Colonic mucosa (tissue), 4 donors: ENCODE measurements at places on chromosomes 4 and X. TPM values are rescaled to one million over a fixed set of nuclear protein-coding genes. Genes with fewer than 3 reads are reported as not detected.
A peak's percentile ranks its signal among the peaks of the same experiment; 100 is the strongest.

- no peak for DNase-seq
Observed at GRCh38 chr4:159401226-159401712, 298.4 kb downstream of the RAPGEF2 start.

- DNase-seq = no peak
Observed at GRCh38 chr4:174422893-174423256, 99.4 kb downstream of the HPGD start.

DNA sequence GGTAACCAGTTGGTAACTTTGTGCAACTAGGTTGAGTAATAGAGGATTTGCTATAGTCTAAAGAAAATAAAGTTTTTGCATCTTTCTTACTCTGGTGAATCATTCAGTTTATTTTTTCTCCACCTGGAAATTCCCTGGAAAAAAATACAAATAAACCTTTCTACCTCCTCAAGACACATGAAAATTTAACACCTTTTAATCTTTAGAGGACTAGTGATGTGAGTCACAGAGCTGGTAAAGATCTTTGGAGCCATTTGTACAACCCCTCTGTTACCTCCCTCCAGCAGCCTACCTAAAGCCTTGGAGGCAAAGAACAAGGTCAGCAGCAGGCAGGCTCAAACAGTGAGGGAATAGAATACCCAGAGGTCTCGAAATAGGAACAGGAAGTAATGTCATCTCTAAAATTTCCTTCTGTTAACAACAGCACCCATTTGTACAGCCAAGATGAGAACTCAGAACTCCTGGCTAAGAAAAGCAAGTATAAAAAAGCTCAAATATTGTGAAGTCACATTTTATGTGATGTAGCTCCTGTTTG lies 10.2 kb upstream of the MAOB start:
- no peak for DNase-seq

DNA sequence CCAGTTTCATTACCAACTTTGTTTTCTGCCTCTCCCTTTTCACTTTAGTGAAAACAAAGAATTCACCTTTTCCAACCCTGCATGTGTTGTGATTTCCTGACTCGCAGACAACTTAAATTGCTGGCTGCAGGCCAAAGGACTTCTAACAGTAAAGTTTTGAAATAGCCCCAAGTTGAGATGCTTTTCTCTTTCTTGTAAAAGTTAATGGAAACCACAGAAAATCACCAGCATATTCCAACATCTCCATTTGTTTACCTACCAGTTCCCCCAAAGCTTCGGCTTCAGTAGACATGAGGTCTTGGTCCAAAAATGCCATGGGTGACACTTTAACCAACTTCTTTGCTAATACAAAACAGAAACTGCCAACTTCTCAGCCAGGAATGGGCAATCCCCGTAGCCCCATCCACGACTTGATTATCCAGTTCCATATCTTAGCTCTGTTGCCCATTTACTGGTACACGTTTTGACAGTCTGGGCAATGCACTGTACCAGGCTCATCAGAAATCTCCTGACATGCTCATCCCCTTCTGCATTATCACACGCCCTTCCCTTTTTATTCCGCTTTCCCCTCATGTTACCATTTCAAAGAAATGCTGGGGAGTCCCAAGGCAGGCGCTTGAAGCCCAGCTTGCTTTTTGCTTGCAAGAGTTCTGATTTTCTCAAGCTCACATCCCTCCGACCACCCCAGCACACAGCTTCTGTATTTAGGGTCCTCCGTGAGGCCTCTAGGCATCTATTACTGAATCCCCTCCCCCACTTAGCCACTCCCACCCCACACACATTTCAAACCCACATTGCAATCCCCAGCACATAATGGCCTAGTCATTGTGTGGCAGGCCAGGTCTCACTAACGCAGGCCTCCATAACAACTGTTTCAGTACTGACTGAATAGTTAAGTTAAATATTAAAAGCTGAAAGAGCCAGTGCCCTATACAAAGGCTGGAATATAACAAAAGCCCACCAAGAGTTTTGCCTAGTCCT lies 137.9 kb upstream of the S100G start:
- DNase-seq = no peak

DNA sequence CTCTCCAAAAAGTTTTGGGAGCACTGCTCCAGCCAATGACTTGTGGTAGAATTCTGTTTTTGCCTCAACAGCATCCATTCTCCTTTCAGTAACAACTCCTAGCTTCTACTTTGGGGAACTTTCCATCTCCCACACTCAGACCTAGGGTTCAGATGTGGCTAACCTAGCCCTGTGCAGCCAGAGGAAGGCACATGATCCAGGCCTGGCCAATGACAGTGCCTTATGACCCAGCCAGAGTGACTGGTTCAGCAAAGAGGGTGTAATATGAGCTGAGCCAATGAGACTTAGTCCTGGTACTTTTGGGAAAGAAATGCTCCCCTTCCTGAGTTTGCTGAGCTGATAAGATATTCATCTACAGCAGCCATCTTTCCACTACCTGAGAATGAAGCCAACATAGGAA lies 5.4 kb upstream of the USP46 start:
- DNase-seq = no peak

GRCh38 chr4:67344594-67345380 lies 200.5 kb downstream of the CENPC start:
- DNase-seq = no peak

DNA sequence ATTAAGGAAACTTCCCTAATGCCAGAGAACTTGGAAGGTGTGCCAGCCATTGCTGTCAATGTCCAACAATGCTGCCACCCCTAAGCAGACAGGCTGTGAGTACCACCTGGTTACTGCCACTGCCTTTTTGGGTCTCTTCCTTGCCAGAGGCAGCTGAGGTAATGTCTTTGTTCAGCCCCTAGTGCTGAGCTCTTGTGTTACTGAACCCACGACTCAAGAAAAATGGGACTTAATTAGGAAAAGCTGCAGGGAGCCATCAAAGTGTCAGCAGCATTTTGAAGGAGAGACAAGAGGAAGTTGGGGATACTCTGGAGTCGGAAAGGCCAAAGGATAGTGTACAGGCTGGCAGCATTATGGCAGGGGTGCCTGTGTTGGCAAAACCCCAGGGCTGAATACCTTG lies 283.7 kb downstream of the AFF2 start:
- no peak for DNase-seq

DNA sequence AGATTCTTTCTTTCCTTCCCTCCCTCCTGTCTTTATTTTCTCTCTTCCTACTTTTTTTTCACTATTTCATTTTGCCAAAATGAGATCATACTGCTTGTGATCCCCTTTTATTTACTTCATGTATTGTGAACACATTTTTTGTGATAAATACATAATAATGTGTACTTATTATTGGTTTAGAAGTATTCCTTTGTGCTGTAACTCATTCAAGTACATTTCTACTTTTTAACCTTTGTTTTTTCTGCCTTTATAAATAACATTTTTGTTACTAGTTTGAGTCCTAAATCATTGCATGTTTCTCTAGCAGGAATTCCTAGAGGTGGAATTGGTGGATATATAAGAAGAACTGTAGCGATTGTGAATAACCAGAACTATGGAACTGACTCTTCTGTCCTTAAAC lies 214.5 kb upstream of the SFRP2 start:
- DNase-seq = no peak

DNA sequence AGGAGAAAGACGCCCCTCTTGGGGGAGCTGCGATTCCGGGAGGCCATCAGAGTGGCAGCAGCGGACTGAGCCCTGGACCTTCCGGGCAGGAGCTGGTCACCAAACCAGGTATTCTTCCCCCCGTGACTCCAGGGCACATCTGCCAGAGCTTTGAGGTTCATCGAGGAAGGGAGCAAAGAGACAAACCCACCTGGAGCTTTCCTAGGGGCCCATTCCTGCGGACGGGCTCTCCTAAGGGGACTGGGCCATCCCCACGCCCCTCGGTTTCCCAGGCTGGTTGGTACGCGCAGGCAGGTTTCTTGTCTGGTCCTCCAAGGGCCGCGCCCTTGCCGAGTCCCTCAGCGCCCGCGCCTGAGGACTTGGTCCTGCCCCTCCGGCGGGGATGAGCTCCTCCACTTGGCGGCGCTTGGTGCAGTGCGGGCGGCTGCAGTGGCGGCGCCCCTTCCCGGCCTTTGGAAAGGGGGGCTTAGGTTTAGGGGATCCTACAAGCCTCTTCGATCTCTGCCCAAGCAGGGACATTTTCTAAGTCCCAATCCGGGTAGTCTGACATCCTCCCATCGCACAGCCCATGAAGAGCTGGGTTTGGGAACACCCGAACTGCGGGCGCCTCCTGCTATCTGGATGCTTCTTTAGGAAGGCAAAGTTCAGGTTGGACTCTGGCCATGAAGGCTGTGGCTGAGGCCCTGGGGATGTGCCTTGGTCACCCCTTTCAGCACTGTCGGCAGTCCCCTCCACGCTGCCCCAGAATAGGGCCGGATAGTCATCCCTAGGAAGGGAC lies 538 bp downstream of the STBD1 start:
- DNase-seq = peak; percentile 77

DNA sequence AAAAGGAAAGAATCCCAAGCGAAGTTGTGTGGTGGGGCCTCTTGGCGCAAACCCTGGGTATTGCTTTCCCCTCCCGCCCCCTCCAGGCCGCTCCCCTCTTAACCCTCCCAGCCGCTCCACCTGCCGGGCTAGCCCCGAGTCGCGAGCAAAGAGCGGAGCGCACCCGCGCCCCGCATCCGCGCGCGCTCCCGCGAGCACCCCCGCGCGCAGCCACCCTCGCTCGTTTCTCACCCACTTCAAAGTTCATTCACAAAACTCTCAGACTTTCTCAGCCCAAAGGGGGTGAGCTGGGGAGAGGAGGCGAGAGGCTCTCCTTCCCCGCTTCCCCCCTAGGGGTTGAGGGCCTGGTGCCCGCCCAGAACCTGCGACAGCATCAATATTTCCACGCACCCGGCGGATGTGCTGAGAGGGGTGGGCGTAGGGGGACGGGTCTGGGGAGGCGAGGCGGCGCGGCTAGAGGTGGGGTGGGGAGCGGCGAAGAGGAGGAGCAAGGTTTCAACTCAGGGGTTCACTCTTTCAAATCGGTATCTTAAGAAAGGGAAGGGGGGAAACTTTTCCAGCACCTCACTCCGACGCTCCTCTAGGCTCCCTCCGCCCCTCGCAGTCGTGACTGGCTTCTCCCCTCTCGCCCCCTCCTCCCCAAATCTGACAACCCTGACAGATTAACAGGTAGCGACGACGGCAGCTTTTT lies 1.8 kb downstream of the MAML3 start:
- DNase-seq = peak; percentile 86

DNA sequence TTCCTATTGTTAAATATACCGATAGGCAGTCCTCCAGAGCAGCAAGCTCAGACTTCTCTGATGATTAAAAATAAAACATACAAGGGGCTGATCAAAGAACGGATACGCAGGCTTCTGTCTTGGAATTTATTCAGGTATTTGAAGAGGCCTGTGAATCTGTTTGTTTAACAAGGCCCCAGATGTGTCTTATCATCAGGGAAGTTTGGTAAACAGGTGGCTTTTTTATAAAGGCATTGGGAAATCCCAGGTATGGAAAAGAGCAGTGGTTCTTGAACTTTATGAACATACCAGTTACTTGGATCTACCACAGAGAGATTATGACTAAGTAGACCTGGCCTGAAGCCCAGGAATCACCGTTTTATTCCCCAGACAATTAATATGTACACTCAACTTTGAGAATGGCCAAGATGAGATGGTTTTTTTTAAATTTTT lies 47.9 kb downstream of the SOWAHB start:
- DNase-seq = no peak

- DNase-seq = no peak
Observed at GRCh38 chr4:110224812-110225211, 26.4 kb upstream of the ELOVL6 start.

DNA sequence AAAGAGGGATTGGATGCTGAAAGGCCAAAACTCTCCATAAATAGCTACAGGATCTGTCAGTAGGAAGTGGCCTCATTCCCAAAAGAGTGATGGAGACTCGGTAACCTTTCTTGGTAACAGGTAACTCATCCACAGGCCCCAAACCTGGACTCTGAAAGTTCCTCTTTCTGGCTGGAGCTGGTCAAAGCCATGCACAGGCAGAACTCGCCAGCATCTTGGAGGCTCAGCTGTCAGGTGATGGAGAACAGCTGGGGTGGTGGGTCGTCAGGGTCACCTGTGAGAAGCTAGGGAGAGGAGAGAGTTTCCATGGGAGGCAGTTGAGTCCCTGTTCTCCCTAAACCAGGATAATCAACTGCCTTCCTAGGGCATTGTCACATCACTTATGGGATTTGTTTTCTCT lies 354.3 kb upstream of the GATB start:
- no peak for DNase-seq

- no peak for DNase-seq
Observed at GRCh38 chrX:153885208-153885787, 675 bp downstream of the L1CAM start.

- DNase-seq = peak; percentile 75
Observed at GRCh38 chr4:153432965-153433753, 33.0 kb upstream of the TMEM131L start.

- DNase-seq = no peak
Observed at GRCh38 chrX:23525531-23525930, 141.8 kb upstream of the PRDX4 start.

DNA sequence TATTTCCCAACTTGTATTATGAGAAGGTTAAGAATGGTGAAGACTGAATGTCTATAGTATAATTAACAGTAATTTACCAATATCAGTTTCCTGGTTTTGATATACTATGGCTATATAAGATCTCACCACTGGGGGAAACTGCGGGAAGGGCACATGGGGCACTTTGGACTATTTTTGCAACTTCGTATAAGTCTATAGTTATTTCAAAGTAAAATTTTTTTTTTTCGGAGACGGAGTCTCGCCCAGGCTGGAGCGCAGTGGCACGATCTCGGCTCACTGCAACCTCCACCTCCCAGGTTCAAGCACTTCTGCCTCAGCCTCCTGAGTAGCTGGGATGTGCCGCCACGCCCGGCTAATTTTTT lies 46.1 kb downstream of the CXorf58 start:
- no peak for DNase-seq

ASB11 gene
- not detected for total RNA-seq

VCX2 gene
- total RNA-seq = not detected

APEX2 gene
- total RNA-seq = 28.2 TPM

TMEM156 gene
- total RNA-seq = 0.77 TPM

MAGEA11 gene
- not detected for total RNA-seq

ENPP6 gene
- total RNA-seq = 0.27 TPM

SSX4B gene
- total RNA-seq = not detected
